ENCODE measurements at places on chromosomes 2 and 18.
A peak's percentile ranks its signal among the peaks of the same experiment; 100 is the strongest.

GRCh38 chr2:104939570-104940217 is 85.8 kb downstream of the POU3F3 start:
- DNase-seq, result no peak

GRCh38 chr2:58237741-58238140 is 3.4 kb downstream of the FANCL start:
- DNase-seq, result no peak

DNA sequence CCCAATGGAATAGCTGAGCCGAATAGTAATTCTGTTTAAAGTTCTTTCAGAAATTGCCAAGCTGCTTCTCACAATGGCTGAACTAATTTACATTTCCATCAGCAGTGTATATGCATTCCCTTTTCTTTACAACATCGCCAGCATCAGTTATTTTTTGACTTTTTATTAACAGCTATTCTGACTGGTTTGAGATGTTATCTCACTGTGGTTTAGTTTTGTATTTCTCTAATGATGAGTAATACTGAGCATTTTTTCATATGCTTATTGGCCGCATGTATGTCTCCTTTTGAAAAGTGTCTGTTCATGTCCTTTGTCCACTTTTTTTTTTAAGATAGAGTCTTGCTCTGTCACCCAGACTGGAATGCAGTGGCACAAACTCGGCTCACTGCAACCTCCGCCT is 100.7 kb downstream of the C2orf74 start:
- DNase-seq, result no peak

- DNase-seq, result no peak
Observed at GRCh38 chr2:68456198-68456597, 10.9 kb downstream of the FBXO48 start.

- DNase-seq, result no peak
Observed at GRCh38 chr2:86429335-86429734, 11.8 kb upstream of the KDM3A start.

DNA sequence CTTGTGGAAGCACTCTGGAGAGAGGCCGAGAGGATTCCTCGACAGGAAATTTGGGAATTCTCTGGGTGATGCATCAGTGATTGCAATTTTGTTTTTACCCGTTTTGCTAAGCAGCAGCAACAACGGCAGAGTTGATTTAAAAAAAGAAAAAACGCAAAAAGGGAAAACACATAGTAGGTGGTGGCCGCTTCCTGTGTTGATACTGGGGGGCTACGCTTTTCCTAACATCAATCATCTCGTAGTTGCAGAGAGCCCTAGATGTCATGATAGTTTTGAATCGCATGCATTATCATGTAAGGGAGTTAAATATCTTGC is 271 bp upstream of the RBM43 start:
- DNase-seq, result no peak

- DNase-seq, result no peak
Observed at GRCh38 chr18:54261894-54262293, 7.4 kb upstream of the POLI start.

DNA sequence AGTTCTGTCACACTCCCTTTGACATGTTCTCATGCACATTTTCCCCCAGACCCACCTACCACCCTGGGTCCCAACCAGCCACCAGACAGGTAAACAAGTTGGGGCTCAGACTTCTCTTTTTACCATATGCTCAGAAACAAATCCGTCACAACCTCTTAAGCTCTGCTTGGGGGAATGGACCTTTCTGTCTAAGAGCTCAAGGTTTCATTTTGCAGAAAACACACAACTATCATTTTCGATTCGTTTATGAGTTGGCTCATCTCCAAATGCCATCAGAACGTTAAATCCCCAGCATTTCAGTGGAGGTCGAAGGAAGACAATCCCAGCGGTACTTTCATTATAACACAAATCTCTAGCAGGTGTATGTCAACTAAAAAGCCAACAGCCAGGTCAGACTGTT is 30.6 kb upstream of the NCK2 start:
- no peak for DNase-seq

GRCh38 chr2:128624956-128625355 is 306.3 kb upstream of the HS6ST1 start:
- no peak for DNase-seq

GRCh38 chr2:170554278-170554955 is 160.7 kb upstream of the SP5 start:
- DNase-seq, result no peak

- peak; percentile 70 for DNase-seq
Observed at GRCh38 chr2:30235859-30236535, 4.7 kb downstream of the LBH start.

DNA sequence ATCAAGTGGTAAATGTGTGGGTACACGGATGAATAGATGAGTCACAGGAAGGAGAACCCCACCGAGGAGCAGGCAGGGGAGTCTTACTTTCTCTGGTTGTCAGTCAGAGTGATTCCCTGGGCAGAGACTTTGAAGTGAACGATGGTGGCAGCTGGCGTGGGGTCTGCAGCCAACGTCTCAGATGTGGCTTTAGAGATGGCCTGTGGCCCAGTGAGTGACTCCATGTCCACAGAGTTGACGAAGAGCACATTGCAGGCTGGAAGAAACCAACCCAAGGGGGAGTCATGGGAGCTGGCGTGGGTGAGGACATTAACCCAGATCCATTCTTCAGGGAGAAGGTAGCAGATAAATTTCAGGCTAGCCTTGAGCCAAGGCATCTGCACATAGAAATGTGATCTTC is 193.1 kb downstream of the TNS1 start:
- no peak for DNase-seq

- DNase-seq, result no peak
Observed at GRCh38 chr18:6221602-6222014, 193.1 kb downstream of the L3MBTL4 start.

DNA sequence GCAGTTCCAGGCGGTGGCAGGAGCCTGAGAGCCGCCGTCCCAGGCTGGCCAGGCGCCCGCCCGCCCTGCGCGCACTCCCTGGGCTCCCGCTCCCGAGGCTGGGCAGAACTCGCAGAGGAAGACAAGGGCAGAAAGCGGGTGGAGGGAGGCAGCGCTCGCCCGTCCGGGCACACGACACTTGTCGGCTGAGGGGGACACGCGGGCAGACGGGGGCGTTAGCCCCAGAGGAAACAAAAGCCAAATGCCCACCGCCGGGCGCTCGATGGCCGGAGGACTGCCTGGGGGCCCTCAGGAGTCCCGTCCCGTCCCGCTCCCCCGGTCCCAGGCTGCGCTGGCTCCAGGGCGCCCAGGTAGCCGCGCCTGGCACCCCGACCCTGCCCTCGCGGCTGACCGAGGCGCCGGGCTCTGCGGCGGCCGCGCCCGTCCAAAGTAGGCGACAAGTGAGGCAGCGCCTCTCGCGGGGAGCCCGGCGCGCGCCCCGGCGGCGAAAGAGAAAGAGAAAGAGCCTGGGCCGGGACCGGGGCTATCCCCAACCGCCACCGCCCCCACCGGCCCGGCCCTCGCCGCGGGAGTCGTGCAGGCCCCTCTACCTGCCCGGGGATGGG is 491 bp downstream of the L3MBTL4 start:
- DNase-seq, result peak; percentile 62

DNA sequence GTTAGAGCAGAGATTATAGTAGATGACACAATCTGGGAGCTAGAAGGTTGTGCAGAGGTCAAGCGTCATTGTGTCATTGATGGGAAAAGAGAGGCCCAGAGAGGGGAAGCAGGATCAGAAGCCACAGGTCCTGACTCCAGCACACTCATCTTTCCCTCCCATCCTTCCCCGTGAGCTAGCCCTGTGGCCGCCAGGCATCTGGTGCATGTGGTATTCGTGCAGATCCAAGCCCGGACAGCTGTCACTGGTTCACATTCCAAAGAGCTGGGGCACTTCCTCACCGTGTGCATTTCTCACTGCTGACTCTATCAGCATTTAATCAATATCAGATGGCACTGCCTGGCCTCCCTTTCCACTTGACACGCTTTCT is 94.1 kb upstream of the THOC1 start:
- no peak for DNase-seq

- DNase-seq, result no peak
Observed at GRCh38 chr18:27856820-27857219, 320.1 kb downstream of the CDH2 start.

DNA sequence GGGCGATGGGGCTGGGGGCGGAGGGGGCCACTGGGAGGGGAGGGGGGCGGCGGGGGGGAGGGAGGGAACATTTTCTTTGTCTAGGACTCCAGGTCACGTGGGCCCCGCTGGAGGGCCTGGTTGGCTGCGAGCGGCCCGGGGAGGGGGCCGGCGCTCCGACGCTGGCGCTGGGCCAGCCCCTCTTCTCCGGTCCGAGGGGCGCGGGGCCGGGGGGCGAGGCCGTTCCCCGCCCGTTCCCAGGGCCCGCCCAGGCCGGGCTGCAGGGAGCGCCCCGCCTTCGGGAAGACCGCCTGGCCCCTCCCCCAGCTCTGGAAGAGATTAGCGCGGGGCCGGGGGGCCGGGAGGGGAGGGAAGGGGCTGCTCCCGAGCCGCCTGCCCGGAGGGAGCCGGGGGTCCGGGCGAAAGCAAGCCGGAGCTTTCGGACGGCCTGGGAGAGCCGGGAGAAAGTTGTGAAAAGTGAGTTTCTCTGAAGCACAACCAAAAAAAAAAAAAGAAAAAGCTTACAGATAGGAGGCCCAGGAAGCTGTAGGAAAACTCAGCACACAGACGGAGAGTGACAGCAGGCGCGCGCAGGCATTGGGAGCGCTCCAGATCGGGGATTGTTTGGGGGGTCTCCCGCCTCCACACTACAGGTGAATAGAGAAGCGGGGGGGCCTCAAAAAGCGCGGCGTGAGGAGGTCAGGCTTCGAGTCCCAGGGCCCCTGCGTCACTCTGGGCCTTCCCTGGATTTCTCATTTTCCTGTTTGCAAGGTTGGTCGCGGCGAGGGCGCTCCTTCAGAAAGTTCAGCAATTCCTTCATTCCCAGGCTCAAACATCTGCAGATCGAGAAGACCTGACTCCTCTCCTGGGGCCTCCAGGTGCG is 84.1 kb upstream of the POMC start:
- no peak for DNase-seq

- DNase-seq, result no peak
Observed at GRCh38 chr2:205903549-205904129, 182.3 kb downstream of the INO80D start.

DNA sequence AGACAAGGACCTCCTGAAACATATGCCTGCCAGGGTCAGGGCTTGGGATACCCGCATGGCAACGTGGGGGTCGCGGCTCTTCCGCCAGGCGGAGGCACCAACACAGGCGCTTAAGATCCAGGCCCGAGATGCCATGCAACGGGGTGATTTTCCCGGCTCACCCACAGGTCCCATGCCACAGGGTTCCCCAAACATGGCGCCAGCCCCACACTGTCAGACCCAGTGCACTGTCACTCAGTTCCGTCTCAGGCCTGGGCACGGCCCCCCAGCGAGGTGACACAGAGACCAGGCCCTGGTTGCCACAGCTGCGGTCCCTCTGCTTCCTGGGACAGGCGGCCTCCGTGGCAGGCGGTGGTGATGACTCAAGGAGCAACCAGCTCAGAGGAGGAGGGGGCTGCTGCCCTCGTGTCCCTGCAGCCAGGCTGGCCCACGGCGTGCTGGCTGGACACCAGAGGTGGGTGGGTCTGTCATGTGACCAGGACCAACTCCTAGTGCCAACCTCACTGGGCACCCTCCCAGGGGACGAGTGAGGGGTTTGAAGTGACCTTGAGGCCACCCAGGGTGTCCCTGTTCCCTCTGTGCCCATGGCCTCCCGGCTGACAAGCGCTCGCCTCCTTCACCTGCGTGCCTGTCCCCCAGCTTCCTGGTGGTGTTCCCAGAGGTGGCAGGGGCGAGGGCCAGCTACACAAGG is 4.9 kb downstream of the PDCD1 start:
- no peak for DNase-seq

DNA sequence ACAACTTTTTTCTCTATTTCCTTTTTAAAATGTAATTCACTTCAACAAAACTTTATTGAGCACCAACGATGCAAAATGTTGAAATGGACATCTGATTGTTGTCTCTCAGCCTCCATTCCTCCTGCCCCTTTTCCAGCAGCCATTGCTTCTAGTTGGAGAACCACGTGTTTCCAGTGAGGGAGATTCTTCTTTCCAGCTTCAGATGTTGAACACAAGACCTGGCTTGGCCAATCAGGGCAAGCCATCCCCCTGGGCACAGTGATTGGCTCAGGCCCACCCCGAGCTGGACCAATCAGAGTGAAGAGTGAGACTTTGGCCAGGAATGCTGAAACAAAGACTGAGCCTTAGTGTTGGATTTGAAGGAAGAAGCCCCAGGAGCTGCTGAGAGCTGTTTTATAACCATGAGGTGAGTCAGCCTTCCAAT is 59.0 kb downstream of the E2F6 start:
- DNase-seq, result no peak

DNA sequence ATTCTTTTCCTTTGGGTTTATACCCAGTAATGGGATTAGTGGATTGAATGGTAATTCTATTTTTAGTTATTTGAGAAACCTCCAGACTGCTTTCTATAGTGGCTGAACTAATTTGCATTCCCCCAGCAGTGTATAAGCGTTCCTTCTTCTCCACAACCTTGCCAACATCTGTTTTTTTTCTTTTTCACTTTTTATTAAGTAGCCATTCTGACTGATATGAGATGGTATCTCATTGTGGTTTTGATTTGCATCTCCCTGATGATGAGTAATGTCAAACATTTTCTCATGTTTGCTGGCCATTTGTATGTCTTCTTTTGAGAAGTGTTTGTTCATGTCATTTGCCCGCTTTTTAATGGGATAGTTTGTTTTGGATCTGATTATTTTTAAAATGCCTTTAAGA is 64.1 kb upstream of the MEIS1 start:
- no peak for DNase-seq

DNA sequence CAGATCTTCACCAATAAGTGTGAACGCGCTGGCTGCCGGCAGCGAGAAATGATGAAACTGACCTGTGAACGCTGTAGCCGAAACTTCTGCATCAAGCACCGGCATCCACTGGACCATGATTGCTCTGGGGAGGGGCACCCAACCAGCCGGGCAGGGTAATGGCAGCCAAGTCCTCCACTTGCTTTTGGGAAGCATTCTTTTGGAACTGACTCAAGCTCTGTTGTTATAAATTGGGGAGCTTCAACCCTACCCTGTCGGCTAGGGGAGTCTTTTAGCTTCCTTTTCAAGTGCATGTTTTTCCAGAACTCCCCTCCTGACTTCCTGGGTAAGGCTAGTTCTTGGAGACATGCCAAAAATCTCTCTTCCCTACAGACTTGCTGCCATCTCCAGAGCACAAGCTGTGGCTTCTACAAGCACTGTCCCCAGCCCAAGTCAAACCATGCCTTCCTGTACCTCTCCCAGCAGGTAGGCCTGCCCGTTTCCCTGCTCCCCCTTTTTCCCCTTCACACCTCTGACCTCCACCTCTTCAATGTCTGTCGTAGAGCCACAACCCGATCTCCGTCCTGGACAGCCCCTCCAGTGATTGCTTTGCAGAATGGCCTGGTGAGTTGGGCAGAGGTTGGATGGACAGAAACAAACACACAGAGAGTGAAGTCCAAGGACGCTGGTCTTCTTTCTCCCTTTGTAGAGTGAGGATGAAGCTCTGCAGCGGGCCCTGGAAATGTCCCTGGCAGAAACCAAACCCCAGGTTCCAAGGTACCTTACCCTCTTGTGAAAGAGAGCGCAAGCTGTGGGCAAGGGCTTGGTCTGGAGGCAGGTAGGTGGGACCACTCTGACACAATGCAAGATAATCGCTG is 1.5 kb downstream of the ZFAND2B start:
- no peak for DNase-seq
